ENCODE measurements at places on chromosomes 1 and 21.

DNA sequence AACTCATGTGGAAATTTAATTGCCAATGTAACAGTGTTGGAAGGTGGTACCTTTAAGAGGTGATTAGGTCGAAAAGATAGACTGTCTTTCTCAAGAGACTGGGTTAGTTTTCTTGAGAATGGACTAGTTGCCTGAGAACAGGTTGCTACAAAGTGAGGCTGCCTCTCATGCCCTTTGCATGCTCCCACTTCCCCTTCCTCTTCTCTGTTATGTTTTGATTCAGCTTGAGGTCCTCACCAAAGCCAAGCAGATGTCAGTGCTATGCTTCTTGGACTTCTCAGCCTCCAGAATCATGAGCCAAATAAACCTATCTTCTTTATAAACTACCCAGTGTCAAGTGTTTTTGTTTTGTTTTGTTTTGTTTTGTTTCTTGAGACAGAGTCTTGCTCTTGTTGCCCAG is 187.0 kb upstream of the RUNX1 start:
- DNase-seq: no peak

GRCh38 chr1:154906621-154907081 is 29.9 kb downstream of the PMVK start:
- DNase-seq: no peak

- DNase-seq: no peak
These were observed 75.2 kb downstream of the AXDND1 start for GRCh38 chr1:179440971-179441370.

- no peak for DNase-seq
These were observed 23.8 kb upstream of the AJAP1 start for GRCh38 chr1:4630561-4630960.

- peak; percentile 49 for DNase-seq
These were observed 166.8 kb downstream of the HIVEP3 start for GRCh38 chr1:41751804-41752513.

DNA sequence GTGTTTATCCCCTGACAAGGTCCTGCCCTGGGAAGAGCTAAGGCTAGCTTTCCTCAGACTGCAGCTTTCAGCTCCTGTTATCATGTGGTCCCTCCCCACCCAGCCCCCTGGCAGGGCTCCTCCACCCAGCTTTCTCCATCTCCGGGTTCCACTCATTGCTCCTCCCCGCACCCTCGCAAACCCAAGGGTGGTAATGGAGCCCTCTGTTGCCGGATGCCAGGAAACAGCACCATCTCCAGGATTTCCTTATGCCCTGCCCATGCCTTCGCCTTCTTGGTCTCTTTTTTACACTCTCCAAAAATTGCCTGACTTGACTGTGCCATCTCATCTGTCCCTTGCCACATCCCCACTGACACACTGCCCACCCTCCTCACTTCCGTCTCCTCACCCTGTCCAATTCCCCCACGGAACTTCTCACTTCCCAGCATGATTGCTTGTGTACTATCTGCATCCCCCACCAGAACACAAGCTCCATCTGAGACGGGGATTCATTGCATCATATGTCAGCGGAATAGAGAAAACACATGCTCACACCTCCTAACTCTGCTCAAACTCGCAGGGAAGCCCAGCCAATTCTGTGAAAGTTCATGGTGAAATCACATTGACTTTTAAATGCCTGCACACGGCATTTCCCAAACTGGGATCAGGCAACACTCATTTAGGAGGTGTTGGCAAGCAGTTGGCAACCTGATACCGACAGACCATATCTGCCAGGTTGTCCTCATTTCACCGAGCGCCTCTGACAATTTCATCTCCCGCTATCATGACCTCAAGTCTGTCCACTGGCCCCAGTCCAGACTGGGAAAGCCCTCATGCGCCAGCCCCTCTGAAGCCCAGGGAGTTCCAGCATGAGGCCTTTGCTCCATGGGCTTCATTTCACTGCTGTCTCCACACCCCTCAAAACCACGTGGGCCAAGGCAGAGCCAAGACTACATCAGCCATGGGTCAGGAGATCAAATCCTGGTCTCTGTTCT is 201.1 kb downstream of the MATN1 start:
- DNase-seq: no peak

- no peak for DNase-seq
These were observed 140.2 kb upstream of the HOOK1 start for GRCh38 chr1:59674595-59674994.

DNA sequence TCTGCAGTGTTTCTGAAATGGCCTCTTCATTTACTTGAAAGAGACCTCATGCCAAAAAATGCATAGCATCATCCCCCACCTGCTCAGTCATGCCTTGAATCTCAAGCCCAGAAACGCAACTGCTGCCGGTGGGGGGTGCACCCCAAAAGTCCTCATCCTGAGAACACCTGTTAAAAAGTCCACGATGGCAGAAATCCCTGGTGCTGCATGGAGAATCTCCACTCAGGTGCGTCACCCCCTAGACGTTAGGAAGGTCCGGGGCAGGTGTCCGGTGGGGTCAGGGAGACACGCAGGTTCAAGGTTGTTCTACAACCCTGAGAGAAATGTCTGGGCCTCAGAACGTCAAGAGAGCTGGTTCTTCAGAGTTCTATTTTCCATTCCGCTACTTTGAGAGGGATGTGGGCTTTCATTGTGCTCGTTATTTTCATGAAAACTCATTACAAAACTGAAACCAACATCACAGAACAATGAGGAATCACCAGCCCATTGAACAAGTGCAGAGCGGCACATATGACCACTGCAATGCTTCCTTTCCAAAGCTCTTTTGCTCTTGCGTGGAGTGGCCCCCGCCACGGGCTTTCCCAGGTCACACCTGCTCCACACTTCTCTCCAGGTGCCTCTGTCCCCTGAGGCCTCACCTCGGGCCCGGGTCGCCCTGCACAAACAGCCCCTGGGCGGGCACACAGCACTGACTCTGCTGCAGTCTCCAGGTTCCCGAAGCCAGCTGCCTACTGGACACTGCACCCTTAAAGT is 201.9 kb downstream of the TOMM20 start:
- no peak for DNase-seq

- DNase-seq: no peak
These were observed 104.1 kb upstream of the SLC25A33 start for GRCh38 chr1:9435153-9435636.

GRCh38 chr1:222772996-222773379 is 36.0 kb downstream of the FAM177B start:
- DNase-seq: no peak

DNA sequence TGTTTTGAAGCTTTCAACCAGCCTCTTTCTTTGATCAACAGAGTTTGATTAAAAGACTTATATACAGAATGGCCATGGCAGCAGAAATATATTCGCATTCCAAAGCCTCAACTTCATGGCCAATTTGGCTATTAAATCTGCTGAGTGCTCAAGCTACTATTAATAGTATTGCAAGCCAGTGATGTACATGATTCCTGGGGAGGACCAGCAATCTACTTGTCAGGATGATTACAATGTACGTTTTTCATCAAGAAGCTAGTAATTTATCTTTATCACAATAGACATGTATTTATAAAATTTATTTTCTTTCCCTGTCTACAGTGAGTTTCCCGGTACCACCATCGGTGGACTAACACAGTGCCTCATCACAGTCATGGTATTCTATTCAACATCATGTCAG is 515.5 kb downstream of the AMY1C start:
- no peak for DNase-seq

DNA sequence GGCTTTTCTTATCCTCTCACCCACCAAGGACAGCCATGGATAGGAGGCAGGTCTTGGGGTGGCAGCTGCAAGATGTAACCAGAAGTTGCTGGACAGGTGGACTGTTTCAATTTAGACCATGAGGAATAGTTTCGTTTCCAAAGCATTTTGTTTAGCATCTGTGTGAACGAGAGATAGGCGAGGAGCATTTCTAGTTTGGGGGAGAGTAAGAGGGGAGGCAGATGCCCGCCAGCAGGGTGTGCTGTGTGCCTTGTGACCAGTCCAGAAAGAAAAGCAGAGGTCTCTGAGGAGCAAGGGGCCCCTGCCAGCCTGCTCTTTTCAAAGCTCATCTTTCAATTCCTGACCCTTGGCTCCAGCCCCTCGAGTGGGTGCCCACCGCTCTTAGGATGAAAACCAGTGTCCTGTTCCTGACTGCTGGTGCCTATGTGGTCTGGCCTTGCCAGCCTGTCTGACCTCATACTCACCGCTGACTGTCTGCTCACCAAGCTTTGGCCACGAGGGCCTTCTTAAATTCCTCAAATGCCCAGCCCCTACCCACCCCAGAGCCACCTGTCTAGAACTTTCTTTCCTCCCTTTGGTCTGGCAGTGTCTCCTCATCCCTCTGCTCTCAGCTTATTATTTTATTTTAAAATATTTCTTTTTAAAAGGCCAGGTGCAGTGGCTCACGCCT is 8.5 kb downstream of the SERINC2 start:
- peak; percentile 36 for DNase-seq

DNA sequence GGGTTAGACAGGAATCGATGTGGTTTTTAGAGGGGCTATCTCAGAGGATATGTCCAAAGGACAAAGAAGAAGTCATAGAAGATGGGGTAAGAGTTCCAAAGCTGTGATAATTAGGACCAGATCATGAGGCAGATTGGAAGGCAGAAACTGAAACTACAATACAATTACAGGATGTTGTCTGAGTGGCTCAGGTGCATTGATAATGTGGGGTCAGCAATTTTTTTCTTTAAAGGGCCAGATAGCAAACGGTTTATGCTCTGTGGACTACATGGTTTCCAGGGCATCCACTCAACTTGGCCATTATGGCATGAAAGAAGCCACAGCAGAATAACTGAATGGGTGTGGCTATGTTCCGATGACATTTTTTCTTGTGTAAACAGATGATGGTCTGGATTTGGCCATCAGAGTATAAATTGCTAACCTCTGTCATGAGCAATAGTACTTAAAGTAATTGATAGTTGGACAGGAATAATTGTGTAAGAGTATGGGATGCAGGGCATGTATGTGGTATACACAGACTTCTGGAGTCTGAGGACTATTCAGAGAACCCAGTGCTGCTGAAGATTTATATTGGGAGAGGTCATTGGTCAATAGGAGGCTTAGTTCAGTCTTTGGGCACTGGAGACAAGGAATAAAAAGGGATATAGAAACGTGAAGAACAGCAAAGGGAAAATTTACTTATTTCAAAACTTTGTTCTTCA is 198.4 kb upstream of the ADGRL4 start:
- no peak for DNase-seq

DNA sequence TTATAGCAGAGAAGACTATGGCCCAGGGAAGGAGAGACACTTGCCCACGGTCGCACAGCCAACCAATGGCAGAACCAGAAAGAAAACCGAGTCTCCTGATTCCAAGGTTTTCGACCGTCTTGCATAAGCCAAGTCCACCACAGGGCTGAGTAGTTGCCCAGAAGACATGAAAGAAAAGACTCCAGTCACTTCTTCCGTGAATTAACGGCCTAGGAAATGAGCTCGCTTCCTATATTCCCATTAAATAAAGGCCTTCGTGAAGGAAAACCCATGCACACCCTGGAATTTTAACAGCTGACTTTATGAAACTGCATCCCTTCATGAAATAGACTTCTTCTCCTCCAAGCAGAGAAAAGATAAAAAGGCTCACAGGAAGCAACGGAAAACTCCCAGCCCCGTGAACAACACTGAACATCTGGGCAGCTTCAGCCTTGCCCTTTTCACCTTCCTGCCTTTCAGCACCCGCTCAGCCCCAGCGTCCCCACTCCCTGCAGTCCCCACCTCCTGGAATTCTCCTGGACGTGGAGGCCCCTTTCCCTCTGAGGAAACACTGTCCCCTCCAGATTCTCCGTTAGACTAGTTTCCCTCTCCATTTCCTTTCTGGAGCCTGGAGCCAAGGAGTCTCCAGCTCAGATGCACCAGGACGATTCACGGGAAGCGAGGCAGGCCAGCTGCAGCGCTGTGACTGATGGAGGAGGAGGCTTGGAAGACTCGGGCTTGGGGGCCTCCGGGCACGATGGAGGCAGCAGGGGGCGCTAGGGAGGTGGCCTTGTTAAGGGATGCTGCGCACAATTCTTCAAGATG is 2.7 kb upstream of the MYOC start:
- DNase-seq: peak; percentile 54

DNA sequence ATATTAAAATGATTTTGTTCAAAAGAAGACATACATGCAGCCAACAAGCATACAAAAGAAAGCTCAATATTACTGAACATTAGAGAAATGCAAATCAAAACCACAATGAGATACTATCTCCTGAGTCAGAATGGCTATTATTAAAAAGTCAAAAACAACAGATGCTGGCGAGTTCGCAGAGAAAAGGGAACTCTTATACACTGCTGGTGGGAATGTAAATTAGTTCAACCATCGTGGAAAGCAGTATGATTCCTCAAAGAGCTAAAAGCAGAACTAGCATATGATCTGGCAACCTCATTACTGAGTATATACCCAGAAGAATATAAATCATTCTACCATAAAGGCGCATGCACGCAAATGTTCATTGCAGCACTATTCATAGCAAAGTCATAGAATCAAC is 126.0 kb upstream of the HMCN1 start:
- DNase-seq: peak; percentile 23

GRCh38 chr1:9886092-9886742 is 23.9 kb downstream of the CTNNBIP1 start:
- no peak for DNase-seq

DNA sequence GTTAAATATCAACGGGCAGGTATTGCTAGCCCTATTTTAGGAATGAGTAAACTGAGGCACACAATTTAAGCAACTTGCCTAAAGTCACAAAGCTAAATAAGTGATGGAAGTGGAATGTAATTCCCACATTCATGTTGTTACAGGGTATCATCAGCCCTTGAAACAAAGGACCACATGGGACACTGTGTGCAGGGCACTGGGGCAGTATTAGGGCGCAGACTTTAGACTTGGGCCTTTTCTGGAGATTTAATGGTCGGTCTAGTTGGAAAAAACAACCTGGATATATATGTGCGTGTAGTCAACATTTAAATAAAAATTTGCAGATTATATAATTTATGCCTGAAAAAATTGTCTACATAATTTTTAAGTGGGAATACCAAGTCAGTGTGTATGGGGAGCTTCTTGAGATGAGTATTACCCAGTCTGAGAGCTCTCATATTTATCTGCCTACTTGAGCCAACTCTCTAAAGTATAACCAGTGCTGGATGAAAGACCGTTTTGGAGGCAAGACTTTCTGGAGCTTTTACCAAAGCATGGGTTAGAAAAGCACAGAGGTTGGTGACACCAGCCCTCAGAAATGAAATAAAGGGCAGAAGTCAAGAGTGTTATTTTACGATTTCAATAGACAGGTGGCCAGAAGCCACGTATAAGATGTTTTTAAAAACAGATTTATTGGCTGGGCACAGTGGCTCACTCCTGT is 1.6 kb downstream of the KDM1A start:
- peak; percentile 13 for DNase-seq

- DNase-seq: peak; percentile 83
These were observed at the start of gene COL9A2 for GRCh38 chr1:40316595-40317393. Gene COL9A2, minus strand, starts transcription at chr1:40317286. Its CDS starts 89 bp downstream, at chr1:40317197.
